Renal cortex interstitium (tissue), 15 donors: ENCODE measurements at places on chromosomes 16 and 17.

DNA sequence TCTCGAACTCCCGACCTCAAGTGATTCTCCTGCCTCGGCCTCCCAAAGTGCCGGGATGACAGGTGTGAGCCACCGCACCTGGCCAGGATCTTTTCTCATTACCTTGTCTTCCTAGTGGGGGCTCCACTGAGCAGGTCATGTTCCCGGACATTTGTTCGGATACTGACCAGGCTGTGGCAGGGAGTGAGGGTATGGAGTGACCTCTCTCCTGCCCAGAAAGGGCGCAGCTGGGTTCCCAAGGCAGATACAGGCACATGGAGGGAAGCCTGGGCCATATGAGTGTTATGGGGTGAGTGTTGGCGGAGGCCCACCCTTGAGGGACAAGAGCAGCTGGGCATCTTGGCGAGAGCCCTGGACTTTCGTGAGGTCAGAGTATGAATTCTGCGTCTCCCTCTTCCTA is 5.5 kb downstream of the SERPINF1 start:
- DNase-seq: no peak

- no peak for DNase-seq
Observed at GRCh38 chr16:89332243-89332901, 114.9 kb downstream of the ZNF778 start.

DNA sequence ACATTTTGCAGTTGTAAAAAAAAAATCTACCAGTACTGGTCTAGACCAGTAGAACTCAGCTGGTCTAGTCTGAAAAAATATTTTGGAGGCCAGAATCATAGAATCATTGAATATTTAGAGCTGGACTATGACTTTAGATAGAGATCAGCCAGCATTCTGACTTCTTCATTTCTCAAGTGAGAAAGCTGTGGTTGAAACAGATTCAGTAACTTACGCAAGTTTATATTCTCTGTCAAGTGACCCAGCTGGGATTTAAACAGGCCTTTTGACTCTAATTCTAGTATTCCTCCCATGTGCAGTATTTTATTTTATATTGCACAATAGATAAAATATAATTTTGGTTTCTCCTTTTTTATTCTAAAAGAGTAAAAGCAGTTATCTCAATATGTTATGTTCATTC is 4.9 kb downstream of the TNRC6A start:
- DNase-seq: no peak

DNA sequence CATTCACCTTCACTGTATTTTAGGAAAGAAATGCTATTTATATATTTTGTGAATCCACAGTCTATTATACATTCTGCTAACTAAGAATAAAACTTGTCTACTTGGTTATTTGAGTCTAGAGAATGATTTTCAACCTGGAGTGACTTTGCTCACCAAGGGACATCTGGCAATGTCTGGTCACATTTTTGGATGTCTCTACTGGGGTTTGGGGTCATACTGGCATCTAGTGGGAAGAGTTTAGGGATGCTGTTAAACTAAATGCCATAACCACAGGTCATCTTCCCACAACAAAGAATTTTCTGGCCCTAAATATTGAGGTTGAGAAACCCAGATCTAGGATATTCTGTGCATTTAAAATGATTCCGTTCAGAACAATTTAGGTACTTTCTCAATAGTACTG is 26.0 kb downstream of the KCNJ16 start:
- DNase-seq: no peak

- DNase-seq: no peak
Observed at GRCh38 chr17:72943826-72944689, 148.4 kb downstream of the SLC39A11 start.

DNA sequence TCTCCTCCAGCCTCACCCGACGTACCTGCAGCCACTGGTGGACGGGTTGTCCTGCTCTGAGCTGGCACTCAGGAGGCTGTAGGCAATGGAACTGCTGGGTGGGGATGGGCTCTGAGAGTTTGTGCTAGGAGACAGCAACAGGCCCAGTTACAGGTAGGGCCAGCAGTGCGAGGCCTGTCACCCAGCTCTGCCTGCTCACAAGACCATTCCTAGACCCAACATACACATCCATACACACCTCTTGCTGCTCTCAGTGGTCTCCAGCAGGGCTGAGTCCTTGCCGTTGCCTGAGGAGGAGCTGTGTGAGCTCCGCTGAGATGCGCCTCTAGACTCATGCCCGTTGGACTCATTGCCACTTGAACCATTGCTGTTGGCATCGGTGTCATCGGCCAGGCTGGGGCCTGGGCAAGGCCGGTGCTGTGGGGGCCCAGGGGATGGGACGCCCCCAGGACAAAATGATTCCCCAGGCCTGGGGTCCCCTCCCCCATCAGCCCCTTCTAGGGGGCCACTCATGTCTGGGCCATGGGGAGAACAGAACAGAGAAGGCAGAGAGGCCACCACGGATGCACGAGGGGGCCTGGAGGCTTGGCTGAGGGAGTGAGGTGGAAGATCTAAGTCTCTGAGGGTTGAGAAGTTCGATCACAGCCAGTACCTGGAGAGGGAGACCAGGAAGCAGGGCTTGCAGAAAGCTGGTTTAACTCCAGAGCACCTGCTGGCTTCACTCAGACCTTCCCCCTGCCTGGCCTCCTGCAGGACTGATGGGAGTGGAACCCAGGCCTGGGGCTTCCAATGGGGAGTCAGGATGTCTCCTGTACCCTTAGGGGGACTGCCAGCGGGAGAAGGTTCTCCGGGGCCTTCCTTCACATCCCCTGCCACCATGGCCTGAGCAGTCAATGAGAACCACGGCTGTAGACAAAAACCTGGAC is 1.7 kb downstream of the PER1 start:
- DNase-seq: no peak

GRCh38 chr17:72598695-72599094 is 477.9 kb downstream of the SOX9 start:
- DNase-seq: no peak

DNA sequence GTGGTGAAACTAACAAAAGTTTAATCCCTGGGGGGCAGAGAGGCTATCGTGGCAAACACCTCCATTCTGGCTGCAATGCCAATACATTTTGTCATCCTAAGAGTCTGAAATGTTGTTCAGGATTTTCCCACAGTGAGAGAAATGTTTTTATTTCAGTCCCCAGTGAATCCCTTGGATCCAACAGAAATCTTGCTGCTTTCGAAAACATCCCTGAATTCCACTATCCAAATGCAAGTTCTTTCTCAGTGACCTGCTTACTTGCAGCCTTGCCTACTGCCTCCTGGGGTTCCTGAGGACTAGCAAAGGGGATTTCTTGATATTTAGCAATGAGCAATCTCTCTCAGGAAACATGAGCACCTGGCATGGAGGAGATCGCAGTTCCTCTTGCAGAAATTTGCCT is 202.1 kb upstream of the IRX3 start:
- DNase-seq: no peak

DNA sequence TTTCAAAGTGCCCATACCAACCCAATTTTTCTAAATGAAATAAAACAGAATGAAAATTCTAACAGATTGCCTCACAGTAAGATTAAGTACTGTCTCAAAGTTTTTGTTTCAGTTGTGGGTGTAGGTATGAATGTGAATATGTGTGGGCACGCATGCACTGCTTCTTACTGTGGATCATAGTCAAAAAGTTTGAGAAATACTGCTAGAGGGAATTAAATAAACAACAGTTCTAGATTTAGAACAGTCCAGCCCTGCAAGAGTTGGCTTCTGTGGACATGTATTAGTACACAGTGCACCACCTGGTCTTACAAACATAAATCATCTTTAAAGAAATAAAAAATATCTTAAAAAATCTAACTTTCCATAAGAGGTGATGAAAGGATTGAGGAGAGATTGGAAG is 8.4 kb downstream of the ZNF652 start:
- DNase-seq: no peak

- DNase-seq: no peak
Observed at GRCh38 chr17:21774263-21774662, 81.9 kb downstream of the KCNJ18 start.

GRCh38 chr16:75762746-75763145 is 36.5 kb upstream of the CPHXL start:
- no peak for DNase-seq

GRCh38 chr16:24430954-24431760 is 108.2 kb upstream of the RBBP6 start:
- no peak for DNase-seq

DNA sequence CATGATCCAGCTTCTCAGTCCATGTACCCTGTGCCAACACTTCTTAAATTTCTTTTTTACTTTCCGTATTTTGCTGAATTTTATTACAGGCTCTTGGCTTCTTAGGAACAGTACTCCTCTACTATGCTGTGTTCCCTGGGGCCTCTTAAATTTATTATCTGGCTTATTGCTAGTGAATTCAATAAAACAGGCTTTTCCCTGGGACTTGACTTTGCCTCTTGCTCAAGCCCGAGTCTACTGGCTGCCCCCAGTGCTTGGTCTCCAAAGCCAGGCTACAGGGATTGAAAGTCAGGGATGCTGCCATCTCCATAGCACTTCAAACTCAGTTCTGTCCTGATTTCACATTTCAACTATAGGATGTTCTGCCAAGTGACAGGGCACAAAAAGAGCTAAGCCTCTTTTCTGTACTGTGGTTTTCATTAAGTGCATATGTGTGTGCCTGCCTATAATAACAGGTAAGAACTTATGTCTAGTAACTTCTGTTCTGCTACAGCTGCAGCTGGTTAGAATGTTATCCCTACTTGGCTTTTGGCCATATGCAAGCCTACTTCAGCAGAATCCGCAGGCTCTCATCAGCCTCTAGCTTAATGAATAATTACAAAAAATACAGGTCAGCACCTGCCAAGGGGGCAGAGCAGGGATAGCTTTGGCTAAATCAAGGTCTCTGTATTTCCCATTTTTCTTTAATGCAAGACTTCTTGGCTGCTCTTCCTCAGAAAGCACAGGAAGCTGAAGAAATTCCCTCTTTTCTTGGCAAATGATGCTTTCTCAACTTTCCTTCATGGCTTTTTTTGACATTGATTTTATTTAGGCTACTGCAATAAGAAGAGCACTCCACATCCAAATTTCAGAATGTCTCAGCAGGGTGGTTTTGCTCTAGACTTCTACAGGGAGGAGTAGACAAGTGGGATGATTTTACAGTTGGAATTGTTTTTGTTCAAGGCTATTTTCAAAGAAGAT is 8.2 kb downstream of the FAM20A start:
- DNase-seq: no peak

GRCh38 chr17:74380959-74381808 is 13.9 kb downstream of the GPR142 start:
- no peak for DNase-seq

DNA sequence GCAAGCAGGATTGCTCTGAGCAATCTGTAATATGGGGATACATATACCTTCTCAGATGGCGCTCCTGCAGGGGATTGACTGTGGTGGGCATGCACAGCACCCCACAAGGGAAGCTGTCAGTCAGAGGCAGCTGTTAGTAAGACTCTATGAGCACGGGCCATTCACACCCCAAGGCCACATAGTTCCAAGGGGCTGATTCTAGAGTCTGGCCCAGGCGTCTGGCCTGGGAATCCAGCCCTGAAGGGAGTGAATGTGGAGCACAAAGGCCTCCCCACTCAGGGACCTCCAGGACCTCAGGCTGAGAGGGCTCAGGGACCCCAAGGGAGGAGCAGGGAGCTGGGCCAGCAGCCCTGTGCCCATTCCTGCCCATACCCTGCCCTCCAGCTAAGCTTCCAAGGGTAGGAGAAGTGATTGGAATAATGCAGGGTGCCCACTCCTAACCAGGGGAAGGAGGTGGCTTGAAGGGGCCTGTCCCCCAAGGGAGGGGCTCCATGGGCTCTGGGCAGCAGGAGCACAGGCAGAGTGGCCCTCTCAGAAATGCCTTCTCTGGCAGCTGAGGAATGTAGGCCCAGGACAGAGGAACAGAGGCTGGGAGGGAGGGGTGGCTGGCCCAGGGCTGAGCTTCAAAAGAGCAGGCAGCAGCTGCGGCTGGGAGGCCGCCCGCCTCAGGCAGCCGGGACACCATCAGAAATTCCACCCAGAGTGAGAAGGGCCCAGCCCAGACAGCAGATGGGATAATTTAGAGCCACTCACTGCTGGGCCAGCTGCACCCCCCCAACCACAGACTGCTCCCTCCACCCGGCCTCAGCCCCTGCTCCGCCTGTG is 48.9 kb upstream of the MRPS23 start:
- DNase-seq: no peak

- no peak for DNase-seq
Observed at GRCh38 chr16:73058221-73058615, 10.3 kb upstream of the ZFHX3 start.

GRCh38 chr17:64994281-64994680 is 62.3 kb downstream of the GNA13 start:
- DNase-seq: no peak

DNA sequence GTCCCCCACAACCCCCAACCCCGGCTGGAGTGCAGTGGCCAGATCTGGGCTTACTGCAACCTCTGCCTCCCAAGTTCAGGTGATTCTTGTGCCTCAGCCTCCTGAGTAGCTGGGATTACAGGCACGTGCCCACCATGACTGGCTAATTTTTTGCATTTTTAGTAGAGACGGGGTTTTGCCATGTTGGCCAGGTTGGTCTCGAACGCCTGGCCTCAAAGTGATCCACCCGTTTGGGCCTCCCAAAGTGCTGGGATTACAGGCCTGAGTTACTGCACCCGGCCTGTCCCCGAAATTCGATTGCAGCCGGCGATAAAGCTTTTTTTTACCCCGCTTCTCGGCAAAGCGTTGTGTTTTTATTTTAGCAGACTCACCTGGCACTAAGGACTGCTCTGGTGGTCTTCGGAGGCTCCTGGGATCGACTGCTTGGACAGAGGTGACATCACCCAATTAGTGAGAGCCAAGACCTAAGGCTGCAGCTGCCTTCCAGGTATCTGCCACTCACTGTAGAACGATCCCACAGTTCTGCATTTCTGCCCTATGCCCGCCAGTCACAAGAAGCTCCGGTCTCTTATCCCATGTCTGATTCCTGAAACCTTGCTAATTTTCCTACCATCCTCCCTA is 82.2 kb upstream of the ARL4D start:
- DNase-seq: no peak

GRCh38 chr16:75256696-75257343 is 5.4 kb upstream of the BCAR1 start:
- no peak for DNase-seq

DNA sequence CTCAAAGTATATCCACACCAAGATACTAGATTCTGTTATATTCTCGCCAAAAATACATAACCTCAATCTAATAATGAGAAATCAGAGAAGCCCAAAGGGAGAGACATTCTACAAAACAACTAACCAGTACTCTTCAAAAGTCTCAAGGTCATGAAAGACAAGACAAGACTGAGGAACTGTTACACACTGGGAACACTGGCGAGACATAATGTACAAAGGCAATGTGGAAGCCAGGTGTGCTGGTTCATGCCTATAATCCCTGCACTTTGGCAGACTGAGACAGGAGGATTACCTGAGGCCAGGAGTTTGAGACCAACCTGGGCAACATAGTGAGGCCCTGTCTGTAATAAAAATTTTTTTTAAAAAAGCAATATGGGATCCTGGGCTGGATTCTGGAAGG is 85.9 kb downstream of the SPAG9 start:
- no peak for DNase-seq

- no peak for DNase-seq
Observed at GRCh38 chr16:2365397-2366294, 25.1 kb upstream of the ABCA3 start.

- DNase-seq: no peak
Observed at GRCh38 chr16:12087901-12088421, 111.4 kb downstream of the SNX29 start.

- no peak for DNase-seq
Observed at GRCh38 chr16:7321661-7322060, 11.0 kb upstream of the RBFOX1 start.

- no peak for DNase-seq
Observed at GRCh38 chr17:13194887-13195286, 177.1 kb upstream of the ELAC2 start.

GRCh38 chr17:35011671-35012216 is 31.4 kb downstream of the LIG3 start:
- no peak for DNase-seq

GRCh38 chr17:30299000-30299399 is 7.3 kb upstream of the BLMH start:
- DNase-seq: no peak
